ENCODE measurements at places on chromosomes 3 and 15.

DNA sequence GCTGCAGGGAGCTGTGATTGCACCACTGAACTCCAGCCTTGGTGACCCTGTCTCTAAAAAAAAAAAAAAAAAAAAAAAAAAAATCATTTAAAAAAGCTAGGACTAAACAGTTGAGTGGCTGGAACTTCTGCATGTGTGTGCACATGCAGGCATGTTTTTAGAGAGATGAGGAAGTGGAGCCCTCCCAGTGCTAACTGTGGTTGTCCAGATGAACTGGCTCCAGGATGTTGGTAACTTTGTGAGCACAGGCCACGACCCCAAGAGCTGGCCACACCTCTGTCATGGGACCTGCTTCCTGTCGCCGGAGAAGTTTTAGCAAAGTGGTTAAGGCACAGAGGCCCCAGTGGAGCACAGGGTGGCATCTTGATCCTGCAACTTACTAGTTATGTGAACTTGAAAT is 27.0 kb downstream of the CHCHD6 start:
- DNase-seq, result no peak

DNA sequence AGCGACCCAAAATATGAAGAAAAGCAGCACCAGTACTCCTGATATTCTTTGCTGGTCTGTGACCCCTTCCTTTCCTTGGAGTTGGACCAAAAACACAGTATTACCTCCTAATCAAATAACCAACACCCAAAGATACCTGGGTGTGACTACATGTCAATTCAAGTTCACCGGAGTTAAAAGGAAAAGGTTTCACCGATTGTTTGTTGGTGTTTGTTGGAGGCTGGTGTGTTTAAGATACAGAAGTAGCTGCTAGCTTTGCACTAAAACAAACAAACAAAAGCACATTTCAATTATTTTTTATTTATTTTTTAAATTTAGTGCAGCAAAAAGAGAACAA is 81.5 kb downstream of the MYO1E start:
- DNase-seq, result no peak

GRCh38 chr3:10319804-10320203 is 1.1 kb downstream of the SEC13 start:
- no peak for DNase-seq

DNA sequence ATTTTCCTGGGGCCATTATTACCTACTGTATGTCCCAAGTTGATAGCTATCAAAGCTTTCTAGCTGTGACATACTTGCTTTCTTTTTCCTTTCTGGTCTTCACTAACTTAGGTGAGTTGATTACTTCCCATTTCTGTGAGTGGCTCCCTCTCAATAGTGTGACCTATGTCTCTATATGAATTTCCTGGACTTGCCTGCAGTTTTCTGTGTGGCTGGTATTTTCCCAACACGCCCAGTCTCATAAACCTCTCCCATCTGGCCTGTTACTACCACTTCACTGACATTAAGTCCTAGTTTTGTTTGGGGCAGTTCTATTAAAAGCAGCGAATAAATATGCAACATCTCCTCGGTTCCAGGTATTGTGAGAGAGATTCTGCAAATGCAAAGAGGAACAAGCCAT is 671.2 kb downstream of the SI start:
- DNase-seq, result no peak

DNA sequence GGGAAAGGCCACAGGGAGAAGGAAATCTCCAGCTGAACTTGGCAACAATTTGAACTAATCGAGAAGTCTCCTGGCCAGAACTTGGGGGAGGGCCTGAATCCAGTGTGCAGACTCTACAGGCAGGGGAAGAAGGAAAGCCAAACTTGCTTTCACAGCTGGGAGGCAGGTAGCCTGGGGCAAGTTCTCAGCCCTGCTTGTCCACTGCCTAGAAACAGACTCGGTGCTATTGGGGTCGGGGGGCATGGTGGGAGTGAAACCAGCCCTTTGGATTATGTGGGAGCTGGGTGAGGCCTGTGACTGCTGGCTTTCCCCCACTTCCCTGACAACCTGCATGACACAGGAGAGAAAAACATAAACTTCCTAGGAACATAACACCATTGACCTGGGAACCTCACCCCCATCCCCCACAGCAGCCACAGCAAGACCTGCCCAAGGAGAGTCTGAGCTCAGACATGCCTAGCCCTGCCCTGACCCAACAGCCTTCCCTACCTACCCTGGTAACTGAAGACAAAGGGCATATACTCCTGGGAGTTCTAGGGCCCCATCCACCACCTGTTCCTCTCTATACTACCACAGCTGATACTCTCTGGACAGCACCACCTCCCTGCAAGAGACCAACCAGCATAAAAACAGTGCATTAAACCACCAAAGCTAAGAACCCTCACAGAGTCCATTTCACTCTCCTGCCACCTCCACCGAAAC is 103.7 kb upstream of the MNS1 start:
- DNase-seq, result no peak

GRCh38 chr3:50204804-50205412 is at the start of gene SLC38A3:
Gene SLC38A3 (plus strand): TSS chr3:50205271. CDS start chr3:50214200, 8,929 bp downstream.
- no peak for DNase-seq

GRCh38 chr3:25588441-25589103 is 76.1 kb downstream of the TOP2B start:
- DNase-seq, result no peak

Data from AG09309 (cell line).